ENCODE measurements at places on chromosomes 13 and 19. TPM values are rescaled to one million over a fixed set of nuclear protein-coding genes. Genes with fewer than 3 reads are reported as not detected.

The PTH2 gene
- total RNA-seq = not detected

The RGCC gene
- total RNA-seq = 35.1 TPM

The BIVM gene
- total RNA-seq = 14.9 TPM

The SRRM5 gene
- total RNA-seq = not detected

The ZNF790 gene
- total RNA-seq = 4.0 TPM

- peak; percentile 8 for DNase-seq
Observed at GRCh38 chr19:5139583-5140325, 170.8 kb downstream of the KDM4B start.

- DNase-seq = no peak
Observed at GRCh38 chr13:112880221-112880641, 88.8 kb upstream of the MCF2L start.

GRCh38 chr13:60411983-60412382 is 15.0 kb downstream of the TDRD3 start:
- no peak for DNase-seq

DNA sequence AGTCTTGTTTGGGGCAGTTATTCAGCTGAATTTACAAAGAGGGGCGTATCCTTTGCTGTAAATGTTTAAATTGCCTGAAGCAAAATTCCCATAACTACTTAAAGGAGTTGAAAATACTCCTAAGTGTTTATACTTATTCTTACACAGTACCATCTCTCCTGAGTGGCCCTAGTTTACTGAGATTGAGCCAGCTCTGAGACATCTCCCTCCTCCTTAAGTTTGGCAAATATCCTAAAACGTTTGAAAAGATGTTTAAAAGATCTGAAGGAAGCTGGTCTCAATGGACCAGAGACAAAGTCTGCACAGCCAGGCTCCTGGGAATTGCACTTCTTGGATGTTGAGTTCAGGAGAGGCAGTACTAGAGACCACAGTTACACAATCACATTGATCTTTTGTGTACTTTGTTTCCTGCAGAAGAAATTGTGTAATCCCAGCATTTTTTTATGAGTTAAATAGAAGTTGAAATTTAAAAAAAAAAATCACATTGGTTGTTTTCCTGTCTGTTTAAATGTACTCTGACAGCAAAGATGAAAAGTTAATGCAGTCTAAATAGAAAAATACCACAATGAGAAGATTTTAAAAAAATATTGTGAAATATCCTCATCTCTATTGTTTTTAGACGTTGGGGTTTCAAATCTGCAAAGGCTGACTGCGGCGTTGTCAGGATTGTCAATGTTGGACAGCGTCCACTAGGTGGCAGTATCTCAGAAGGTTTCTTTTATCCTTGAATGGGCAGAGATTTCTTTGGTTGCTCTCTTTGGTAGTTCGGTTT is 20.7 kb downstream of the TNFSF11 start:
- no peak for DNase-seq

DNA sequence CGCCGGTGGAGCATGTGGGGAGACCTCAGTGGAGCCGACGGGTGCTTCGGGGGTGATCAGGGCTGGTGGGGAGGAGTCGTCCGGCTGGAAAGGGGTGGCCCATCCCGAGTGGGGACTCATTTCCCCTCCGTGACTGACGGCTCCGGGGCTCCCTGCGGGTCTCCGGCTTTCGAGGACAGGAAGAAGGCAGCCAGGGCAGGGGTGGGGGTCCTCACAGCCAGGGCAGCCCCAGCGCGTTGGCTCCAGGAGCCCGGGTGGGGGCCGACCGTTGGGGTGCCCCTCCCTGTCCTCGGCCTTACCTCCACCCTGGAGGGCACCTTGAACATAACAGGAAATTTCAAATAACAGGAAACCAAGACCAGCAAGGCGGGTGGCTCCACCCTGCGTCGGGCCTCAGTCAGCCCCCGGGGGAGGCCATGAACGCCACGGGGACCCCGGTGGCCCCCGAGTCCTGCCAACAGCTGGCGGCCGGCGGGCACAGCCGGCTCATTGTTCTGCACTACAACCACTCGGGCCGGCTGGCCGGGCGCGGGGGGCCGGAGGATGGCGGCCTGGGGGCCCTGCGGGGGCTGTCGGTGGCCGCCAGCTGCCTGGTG is at the start of gene S1PR4:
TSS of gene S1PR4 (plus strand) at position 393 of the 596 bp plus-strand sequence. CDS start at position 417, 24 bp downstream.
- no peak for DNase-seq

- peak; percentile 62 for DNase-seq
Observed at GRCh38 chr19:2500841-2501261, 24.9 kb downstream of the GADD45B start.

GRCh38 chr19:54137699-54138488 is at the start of gene CNOT3:
Gene CNOT3, plus strand, starts transcription at chr19:54137762. Its CDS starts 5,217 bp downstream, at chr19:54142979.
- peak; percentile 73 for DNase-seq

GRCh38 chr13:36450534-36450933 is 18.2 kb downstream of the CCNA1 start:
- DNase-seq = no peak

- DNase-seq = no peak
Observed at GRCh38 chr13:29489650-29490560, 105.6 kb downstream of the SLC7A1 start.

- DNase-seq = no peak
Observed at GRCh38 chr19:5364674-5365073, 24.1 kb upstream of the PTPRS start.

- DNase-seq = no peak
Observed at GRCh38 chr13:35693134-35693784, 216.8 kb upstream of the MAB21L1 start.

GRCh38 chr19:50313812-50314536 is 15.2 kb downstream of the KCNC3 start:
- DNase-seq = no peak

- no peak for DNase-seq
Observed at GRCh38 chr13:88544836-88545235, 873.7 kb downstream of the SLITRK5 start.

GRCh38 chr13:49410477-49410876 is 33.4 kb downstream of the CAB39L start:
- no peak for DNase-seq

- DNase-seq = no peak
Observed at GRCh38 chr19:5586300-5587070, 18.7 kb upstream of the TINCR start.
